ENCODE measurements at places on chromosomes 12 and 14.
A peak's percentile ranks its signal among the peaks of the same experiment; 100 is the strongest.

DNA sequence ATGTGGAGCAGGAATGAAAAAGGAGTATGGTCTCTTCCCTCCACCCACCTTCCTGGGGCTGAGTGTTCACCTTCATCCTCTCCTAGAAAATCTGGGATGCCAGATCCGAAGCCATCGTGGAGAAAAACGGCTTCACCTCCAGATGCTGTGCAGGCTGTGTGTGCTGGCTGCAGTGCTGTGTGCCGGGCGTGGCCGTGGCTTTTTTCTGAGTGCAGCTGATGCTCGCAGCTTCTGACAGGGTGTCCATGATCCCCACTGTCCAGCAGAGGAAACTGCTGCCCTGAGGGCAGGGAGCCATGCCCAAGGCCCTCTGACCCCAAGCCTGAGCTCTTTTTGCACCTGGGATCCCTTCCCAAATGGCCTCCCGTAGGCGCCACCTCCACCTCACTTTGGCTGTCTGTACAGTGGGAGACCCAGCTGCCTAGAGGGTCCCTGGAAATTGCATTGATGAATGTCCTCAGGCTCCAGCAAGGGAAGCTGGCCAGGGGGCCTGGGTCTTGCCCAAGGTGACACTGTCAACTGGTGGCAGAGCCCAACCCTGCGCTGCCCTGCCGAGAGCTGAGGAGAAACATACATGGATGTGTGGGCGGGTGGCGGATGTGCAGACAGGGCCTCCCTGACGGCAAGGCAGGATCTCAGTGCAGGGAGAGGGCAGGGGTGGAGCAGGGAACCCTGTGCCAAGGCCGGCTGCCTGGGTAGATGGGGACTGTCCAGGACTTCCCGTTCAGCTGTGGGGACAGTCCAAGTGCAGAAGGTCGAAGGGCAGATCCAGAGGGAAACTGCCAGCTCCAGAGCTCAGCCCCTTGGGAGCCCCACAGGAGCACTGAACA, 53.3 kb downstream of the BEGAIN start:
- DNase-seq, result no peak

GRCh38 chr12:101490286-101490920, 15.3 kb downstream of the SPIC start:
- DNase-seq, result peak; percentile 24

DNA sequence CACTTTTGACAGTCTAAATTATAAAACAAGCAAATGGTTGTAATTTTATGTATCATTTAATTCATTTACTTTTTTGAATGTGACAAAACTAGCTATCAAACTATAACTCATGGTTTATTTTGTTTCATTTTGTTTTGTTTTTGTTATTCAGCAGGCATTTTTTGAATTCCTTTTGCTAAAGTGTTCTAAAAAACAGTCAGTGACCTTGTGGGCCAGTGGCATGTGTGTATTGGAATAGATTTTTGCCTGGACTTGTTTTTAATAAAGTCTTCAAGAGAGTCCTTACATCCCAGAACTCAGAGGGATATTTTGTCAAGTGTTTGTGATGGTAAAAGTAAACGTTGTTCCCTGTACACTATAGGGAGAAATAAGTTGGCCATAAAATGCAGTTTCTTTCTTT, 369.7 kb upstream of the SYT1 start:
- DNase-seq, result no peak

DNA sequence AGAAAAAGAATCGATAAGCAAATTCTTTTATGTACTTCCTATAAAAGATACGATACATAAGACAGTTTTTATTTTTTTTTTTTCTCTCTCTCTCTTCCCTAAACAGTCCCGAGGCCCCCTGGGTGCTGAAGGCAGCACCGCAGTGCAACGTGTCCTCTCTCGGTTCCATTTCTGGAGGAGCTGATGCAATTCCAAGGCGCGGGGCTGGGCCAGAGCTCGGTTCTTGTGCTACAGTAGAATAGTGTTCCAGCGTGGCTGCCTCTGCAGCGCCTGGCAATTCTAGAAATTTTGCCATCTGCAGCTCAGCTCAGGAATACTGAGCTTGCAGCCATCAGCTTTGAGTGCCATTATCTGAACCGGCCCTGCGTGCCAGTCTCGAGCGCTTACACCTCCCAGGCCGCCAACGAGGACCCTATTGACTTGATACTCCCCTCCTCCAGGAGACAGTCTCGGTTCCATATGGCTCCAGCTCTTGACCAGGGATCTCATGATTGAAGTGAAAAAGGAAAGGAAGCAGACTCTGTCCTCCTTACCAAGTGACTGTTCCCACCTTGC, 630 bp downstream of the ALDH1L2 start:
- no peak for DNase-seq

- no peak for DNase-seq
Measured at GRCh38 chr12:10249690-10250455, 37.2 kb downstream of the GABARAPL1 start.

DNA sequence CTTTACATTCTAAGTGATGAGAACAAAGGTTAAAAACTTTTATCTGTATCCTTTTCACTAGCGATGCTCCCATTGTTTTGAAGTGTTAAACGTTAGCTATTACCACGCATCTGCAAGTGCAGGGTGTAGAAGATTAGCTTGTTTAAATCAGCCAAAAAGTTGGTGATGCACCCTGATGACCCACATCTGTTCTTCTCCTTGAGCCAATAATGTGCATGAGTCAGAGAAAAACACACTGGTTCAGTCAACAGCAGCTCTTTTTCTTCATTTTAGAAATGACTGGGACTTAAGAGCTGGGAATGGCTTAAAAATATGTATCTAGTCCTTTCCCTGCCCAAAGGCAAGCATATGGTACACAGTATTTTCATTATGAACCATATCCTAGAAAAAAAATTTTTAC, 323.5 kb upstream of the PDE3A start:
- DNase-seq, result no peak

- DNase-seq, result no peak
Measured at GRCh38 chr14:69537900-69538299, 36.8 kb downstream of the CCDC177 start.

- no peak for DNase-seq
Measured at GRCh38 chr14:63899953-63900352, 47.1 kb downstream of the SYNE2 start.

- no peak for DNase-seq
Measured at GRCh38 chr14:30988509-30988908, 36.9 kb upstream of the AP4S1 start.

GRCh38 chr12:47881051-47881450, 23.7 kb downstream of the VDR start:
- DNase-seq, result no peak

- no peak for DNase-seq
Measured at GRCh38 chr12:22408610-22409376, 74.3 kb upstream of the ST8SIA1 start.

DNA sequence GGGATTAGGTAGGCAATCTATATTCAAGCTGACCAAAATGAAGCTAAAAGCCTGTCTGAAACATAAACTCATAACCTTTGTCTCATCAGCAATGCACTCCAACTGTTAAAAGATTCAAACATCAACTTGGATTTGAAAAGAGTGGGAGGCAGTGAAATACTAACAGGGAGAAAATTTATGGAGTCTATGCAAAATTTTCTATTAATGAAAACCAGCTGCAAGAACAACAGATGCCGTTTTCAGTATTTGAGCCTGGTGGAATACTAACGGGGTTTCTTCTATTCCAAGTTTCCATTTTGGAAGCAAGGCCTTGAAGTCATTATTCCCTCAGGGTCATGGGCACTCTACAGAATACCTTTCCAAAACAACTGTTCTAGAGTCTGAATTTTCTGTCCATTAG, 88.3 kb downstream of the LRP6 start:
- DNase-seq, result no peak

DNA sequence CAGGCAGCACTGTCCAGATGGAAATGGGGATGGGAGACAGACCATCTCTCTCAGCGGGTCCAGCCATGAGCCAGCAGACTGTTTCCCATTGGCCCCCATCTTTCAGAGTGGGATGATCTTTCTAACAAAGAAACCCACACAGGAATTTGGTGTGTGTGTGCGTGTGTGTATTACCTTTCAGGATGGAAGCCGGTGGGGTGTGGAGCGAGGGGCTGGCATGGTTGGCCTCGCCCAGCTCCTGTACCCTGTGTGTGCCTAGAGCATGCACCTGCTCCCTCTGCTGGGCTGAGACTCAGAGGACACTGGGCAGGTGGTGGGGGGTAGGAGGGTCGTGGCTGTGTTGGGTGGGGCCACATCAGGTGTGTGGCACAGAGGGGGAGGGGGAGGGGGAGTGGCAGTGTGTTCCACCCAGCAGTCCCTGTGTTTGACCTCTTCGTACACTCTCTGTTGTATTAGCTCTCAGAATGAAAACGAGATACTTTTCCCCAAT, 33.0 kb upstream of the TSPAN9 start:
- no peak for DNase-seq

- no peak for DNase-seq
Measured at GRCh38 chr14:72155379-72155993, 223.3 kb downstream of the RGS6 start.

DNA sequence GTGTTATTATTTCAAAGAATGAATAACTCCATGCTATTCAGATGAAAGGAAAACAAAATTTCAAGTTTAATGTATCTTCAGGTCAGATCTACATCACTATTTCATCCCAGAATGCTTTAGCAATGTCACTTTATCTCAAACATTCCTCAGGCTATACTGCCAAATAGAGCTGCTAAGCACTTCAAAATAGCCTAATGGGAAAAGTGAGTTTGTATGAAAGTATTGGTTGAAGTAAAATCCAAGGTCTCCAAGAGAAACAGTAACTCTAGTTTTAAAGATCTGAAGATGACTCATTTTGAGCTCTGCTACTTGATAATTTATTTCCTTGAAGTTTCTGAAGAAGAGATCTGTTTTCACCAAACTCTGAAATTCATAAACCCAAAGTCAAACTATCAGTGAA, 466.2 kb upstream of the FOXG1 start:
- DNase-seq, result no peak

DNA sequence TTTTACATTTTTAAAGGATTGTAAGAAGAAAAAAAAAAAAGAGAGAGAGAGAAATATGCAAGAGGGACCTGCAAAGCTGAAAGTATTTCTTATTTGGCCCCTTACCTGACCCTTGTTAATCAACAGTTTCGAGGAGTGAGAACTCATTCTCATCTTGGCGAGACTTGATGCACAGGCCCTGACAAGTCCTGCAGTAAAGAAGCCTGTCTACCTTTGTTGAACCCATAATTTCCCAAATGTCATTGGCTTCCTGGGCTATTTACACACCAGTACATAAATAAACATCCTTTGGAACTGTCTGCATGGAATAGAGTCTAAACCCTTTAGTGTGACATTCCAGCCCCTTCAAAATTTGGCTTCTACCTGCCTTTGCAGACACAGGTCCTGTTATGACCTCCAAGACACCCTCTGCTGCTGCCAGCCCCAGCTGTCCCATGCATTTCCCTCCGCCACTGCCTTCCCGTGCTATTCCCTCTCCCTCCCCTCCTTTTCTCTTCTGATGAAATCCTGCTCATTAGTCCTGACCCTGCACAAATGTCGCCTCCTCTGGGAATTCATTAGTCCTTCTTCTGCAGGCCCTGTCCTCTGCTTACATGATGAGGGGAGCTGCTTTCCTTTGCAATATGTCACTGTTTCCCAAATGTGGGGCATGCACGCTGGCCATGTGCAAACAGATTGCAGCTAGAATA, 35.1 kb downstream of the MYL2 start:
- DNase-seq, result no peak

GRCh38 chr12:53105256-53105655, 2.0 kb downstream of the SOAT2 start:
- no peak for DNase-seq

GRCh38 chr14:52153939-52154338, 85.1 kb upstream of the NID2 start:
- DNase-seq, result no peak

DNA sequence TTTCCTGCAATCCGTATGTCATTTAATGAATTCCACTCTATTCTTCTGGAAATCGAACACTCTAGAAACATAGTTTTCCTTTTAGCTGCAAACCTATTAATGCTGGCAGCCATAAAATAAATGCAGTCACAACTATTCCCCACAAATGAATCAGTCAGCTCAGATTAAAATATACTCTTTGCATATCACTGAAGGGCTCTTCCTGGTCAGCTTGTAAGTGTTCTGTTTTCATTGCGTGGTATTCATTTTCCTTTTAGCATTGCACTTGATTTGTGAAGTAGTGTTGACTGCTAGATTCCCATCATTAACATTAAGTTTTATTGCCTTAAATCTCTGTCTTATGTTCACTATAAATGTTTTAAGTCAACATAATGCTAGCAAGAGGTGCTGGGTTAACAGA, 685.9 kb downstream of the DIO2 start:
- DNase-seq, result no peak

DNA sequence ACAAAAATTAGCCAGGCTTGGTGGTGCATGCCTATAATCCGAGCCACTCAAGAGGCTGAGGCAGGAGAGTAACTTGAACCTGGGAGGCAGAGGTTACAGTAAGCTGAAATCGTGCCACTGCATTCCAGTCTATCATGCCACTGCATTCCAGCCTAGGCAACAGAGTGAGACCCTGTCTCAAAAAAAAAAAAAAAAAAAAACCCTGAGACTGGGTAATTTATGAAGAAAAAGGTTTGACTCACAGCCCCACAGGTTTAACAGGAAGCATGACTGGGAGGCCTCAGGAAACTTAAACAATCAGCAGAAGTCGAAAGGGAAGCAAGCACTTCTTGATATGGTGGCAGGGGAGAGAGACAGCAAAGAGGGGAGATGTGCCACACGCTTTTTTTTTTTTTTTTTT, 123.2 kb downstream of the GXYLT1 start:
- no peak for DNase-seq

GRCh38 chr14:71483154-71483553, 449.1 kb upstream of the RGS6 start:
- no peak for DNase-seq

- DNase-seq, result no peak
Measured at GRCh38 chr12:95088379-95088778, 15.0 kb upstream of the NR2C1 start.

DNA sequence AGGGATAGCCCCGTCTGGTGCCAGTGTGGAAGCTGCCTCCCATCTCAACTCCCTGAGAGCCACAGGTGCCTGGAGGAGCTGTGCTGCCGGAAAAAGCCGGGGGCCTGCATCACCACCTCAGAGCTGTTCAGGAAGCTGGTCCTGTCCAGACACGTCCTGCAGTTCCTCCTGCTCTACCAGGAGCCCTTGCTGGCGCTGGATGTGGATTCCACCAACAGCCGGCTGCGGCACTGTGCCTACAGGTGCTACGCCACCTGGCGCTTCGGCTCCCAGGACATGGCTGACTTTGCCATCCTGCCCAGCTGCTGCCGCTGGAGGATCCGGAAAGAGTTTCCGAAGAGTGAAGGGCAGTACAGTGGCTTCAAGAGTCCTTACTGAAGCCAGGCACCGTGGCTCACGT, 25.5 kb upstream of the P2RX4 start:
- no peak for DNase-seq

DNA sequence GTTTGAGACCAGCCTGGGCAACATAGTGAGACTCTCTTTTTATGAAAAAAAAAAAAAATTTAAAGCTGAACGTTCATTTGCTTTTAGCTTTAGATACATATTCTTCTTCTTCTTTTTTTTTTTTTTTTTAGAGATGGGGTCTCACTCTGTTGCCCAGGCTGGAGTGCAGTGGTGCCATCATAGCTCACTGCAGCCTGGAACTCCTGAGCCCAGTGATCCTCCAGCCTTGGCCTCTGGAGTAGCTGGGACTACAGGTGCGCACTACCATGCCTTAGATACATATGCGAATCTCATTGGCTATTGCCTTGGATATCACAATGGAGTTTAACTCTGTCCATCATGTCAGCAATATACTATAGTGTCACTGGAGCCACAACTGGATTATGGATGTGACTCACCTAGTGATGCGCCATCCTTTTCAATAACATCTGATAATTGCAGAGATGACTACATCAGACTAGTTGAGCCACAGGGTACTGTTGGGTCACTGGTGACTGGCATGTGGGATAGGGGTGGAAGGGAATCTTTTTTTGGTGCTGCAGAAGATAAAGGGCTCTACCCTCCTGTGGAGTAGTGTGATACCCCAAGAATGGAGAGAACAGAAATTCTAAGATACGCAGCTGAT, 2.7 kb upstream of the ADIPOR2 start:
- DNase-seq, result no peak
